ENCODE measurements at places on chromosomes 12 and 14.
A peak's percentile ranks its signal among the peaks of the same experiment; 100 is the strongest.

- DNase-seq = no peak
Observed at GRCh38 chr14:89675590-89675989, 258.6 kb upstream of the FOXN3 start.

DNA sequence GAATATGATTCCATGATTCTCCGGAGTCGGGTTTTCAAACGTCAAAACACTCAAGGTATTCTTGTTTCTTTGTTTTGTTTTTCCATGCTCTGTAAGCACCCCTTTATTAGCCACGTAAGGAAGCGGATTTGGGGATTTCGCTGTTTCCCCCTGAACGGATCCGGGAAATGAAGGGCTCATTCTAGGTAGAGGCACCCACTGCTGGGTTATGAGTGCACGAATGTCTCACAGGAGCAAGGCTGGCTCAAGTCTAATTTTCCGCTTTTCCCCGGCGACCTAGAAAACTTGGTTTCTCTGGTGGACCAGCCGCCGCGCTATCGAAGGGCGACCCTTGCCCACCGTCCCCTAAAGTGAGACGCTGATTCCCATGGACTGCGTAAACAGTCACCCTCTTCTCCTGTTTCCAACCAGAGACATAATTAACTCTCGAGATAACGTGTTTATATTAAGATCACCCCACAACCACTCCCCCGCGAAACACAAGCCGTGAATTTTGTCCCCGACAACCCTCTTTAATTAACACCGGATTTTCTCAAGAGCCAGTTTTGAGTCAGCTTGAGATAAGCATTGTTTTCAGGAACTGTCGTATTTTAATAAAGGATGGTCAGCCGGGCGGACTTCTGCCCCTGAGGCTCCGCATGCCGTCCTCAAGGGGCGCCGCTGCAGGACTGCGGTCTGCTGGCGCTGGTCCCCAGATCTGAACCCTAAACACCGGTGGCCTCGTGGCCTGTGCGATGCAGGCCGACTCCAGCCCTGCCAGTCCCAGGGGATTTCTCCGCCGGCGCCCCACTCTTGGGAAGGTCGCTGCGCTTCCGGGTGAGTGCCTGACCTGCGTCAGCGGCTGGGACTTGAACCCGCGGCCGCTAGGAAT lies 515 bp upstream of the ABCC9 start:
- no peak for DNase-seq

DNA sequence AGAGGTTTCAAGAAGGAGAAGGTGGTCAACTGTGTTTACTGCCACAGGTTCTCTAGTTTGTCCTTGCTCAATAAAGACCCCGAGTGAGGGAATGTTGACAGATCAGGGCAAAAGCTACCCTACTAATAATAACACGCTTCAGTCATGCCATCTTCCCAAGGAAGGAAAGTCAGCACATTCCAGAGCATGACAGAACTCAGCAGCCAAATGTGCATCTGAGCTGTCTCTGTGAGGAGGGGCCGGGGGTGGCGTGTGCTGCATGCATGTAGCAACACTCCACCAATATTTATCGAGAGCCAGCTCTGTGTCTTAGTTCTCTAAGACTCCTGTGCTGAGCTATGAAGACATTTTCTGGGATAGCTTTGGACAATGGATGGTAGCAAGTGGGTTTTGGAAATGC lies 260.4 kb downstream of the DPF3 start:
- DNase-seq = no peak

GRCh38 chr12:124844411-124845397 lies 19.0 kb downstream of the SCARB1 start:
- no peak for DNase-seq

DNA sequence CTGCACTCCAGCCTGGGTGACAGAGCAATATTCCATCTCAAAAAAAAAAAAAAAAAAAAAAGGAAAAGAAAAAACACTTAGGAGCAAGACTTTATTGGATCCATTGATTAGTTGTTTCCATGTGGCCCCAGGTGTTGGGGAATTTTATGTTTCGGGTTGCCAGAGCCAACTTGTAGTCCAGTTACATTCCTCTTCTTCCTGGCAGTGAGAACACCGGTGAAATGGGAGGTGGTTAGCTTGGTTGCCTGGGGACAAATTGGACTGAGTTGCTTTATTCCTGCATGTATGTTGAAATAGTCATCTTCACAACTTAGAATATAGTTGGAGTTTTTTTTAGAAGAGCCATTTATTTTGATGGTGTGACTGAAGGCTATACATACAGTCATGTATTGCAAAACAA lies 12.6 kb downstream of the RCOR1 start:
- no peak for DNase-seq

DNA sequence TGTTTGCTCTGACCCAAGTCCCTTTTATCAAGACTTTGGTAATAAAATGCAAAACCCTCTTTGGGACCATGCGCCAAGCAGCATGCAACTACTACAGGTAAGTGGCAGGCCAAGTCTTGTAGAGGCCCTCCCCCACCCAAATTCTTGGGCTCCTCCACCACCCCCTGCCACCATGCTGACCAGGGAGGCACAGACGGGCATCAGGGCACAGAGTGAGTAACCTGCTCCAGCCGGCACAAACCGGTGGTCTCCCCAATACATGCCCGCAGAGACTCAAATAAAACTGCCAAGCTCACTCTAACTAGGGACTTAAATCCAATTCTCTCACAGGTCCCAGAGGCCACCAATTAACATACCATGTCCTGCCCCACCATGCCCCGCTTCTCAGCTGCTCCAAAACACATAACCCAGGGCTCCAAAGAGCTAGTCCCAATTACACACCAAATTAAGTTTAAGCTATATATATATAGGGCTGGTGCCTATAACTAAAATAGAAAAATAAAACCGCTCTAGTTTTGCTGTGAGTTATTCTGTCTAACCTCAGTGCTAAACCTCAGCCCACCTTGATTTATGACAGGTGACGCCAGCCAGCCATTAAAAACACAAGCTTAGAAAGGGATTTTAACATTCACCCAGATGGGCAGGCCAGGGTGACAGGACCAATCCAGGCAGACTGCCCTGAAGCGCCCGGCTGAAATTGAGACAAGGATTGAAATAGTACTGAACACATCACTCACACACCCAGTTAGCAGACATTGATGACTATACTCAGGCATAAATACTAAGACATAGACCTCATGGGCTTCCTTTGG lies 81.0 kb downstream of the CLMN start:
- no peak for DNase-seq

DNA sequence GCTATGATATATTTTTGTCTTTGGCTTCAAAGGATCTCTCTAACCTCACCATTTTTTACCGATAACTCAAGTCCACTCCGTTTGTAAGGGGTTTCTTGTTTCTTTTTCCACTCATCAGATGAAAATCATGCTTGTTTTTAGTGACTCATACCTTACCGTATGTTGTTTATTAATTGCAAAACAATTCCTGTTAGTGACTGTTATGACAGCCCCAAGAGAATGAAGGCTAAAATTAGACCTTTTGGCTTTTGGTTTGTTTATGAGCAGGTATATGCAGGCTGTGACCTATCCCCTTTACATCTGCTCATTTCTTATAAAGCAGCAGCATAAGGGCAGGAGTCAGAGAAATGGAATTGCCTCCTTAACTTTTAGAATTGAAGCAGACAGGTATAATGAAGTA lies 319.8 kb downstream of the CEP128 start:
- DNase-seq = no peak

GRCh38 chr12:100868487-100868886 lies 73.9 kb downstream of the ANO4 start:
- no peak for DNase-seq

GRCh38 chr12:22333186-22333712 lies 1.3 kb downstream of the ST8SIA1 start:
- DNase-seq = no peak

DNA sequence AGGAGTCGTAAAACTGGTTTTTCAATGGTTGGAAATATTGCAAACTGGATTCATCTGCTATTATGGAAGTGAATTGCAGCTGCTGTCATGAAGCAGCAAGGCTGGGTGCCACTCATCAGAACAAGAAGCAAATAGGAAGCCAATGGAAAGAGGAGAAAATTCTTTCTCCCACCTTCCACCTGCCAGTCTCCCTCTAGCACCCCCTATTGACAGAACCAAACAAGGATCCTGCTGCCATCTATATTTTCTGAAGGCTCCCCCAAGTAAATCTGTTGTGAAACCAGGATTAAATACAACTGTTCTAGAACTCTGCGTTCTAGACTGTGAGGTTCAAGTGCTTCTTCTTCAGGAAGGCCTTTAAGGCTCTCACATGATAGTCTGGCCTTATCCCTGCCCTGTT lies 286.6 kb downstream of the AACS start:
- DNase-seq = no peak

GRCh38 chr12:42603246-42603990 lies 13.9 kb upstream of the PRICKLE1 start:
- no peak for DNase-seq

DNA sequence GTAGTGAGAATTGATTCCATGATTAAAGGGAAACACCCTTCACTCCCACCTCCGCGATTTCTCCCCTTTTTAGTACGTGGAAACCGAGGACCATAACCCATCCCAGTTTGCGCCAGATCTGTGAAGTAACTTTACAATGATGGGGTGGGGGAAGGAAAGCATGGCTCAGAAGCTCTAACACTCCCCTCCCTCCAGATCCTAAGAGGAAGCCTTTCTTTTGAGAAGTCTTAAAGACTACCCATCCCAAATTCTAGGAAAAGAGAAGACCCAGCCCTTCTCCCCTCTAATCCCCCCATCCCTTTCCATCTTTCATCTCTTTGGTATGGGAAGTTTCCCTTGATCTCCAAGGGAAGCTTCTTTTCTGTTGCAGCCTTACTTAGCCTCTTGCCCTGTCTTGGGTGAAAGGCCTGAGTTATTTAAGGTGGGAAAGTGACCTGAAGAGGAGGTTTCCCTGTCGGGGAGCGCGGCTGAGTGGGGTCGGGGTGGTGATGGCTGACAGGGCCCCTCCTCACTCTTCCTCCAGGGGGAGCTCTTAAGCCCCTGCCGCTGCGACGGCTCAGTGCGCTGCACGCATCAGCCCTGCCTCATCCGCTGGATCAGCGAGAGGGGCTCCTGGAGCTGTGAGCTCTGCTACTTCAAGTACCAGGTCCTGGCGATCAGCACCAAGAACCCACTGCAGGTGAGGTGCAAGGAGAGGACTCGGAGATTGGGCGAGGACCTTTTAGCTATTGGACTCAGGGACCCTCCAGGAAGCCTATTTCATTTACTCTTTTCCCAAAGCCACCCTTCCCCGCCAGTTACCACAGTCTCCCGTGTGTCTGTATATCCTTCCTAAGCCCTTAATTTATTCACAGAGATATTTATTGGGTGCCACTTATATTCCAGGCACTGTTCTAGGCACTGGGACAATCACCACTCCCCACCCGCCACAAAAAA lies 1.8 kb downstream of the MARCHF9 start:
- peak; percentile 74 for DNase-seq

- DNase-seq = no peak
Observed at GRCh38 chr12:124608450-124608870, 41.0 kb upstream of the NCOR2 start.

GRCh38 chr12:105107171-105107493 lies 399 bp upstream of the WASHC4 start:
- no peak for DNase-seq

DNA sequence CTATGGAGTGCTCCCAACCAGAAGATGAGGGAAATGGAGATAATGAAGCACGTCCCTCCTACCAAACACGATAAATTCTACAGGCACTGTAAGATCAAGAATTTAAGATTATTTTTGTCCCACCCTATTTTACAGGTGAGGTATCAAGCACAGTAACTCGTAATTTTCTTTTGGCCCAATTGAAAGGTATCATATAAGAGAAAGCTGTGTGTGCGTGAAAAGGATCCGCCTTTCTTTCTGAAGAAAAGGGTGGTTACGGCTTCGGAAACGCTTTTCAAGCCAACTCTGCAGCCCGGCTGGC lies 733 bp upstream of the KLHDC2 start:
- no peak for DNase-seq

- no peak for DNase-seq
Observed at GRCh38 chr12:171743-172676, 41.9 kb downstream of the SLC6A12 start.

DNA sequence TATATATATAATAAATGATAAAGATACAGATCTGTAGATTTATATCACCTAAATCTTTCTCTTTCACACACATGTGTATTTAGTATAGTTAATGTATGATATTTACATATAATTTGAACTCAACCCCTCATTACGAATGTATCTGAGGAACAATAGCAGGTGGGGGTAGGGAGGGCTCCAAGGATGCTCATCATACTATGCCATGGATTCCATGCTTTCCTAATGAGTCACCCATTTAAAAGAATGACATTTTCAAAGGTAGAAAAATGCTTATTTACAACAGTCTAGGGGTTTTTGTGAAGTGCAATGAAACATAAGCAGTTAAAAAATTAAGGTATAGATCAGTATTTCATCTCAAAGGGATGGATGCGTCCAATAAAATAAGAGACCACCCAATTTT lies 181.6 kb downstream of the SOX5 start:
- DNase-seq = no peak

- DNase-seq = no peak
Observed at GRCh38 chr12:39586816-39587215, 32.8 kb downstream of the ABCD2 start.

DNA sequence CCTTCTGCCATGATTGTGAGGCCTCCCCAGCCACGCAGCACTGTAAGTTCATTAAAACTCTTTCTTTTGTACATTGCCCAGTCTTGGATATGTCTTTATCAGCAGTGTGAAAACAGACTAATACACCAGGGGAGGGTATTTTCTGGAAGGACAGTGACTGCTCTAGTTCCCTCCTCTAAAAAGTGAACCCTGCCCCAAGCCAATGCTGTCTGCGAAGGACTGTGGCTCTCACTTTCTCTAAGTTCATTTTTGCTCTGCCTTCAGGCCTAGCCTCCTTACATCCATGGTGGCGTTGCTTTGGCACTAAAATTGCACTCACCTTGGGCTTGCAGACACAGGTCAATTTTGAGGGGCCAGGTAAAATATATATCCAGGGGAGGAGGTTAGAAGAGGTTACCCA lies 323.0 kb downstream of the VRK1 start:
- DNase-seq = no peak

DNA sequence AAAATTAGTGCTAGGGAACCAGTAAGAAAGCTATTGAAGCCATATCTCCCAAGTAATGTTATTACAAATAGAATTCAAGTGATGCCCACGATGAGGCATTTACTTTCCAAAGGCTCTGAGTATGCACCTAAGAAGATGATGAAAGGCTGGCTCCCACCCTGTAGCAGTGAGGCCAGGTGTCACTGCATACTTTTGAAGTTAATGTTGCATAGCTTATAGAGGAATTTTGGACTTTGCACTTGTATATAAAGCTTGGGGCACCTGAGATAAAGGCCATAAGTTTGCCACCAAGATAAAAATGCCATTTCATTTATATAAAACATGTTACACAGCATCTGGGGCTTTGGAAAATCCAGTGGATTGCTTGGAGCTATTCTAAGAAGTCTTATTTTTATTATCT lies 96.2 kb downstream of the PTPRB start:
- DNase-seq = no peak

DNA sequence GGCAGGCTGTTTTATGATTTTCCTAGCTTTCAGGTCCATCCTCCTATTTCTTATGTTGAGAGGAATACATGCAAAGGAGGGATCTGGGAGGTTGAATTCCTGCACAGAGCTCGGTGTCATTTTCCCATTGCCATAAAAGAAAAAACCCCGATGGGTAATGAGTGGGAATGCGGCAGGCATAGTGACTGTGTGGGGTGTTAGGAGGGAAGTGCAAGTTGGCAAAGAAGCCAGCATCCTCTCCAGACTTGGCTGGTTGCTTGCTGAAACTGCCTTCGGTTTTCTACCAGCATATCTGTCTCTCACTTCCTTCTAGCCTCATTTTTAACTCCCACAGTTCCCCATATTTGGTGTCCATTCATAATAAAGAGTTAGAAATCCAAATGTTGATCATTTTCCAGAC lies 1046.1 kb downstream of the SLC6A15 start:
- DNase-seq = no peak

Measured in stimulated activated CD4-positive, alpha-beta T cell treated with anti-CD3 and anti-CD28 coated beads, Interleukin-2, amount 100 ng/mL, for 48 hours (primary cell).